GM20000 (cell line): ENCODE measurements at places on chromosomes 16 and 17.

DNA sequence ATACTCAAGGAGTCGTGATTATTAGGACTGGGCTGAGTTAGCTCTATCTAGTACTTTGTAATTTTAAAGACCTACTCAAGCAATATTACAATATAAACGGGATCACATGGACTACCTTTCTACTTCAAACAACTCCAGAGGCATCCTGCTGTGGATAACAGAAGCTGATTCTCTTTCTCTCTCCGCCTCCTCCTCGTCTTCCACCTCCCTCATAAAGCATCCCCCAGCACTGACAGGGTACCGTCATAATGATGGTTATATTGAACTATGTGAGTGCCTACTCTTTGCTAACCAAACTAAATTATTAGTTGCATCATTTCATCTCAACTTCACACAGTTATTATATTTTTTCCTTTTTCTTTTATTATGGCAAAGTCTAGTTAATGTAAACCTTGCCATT is 165.4 kb upstream of the FOXF1 start:
- no peak for DNase-seq

DNA sequence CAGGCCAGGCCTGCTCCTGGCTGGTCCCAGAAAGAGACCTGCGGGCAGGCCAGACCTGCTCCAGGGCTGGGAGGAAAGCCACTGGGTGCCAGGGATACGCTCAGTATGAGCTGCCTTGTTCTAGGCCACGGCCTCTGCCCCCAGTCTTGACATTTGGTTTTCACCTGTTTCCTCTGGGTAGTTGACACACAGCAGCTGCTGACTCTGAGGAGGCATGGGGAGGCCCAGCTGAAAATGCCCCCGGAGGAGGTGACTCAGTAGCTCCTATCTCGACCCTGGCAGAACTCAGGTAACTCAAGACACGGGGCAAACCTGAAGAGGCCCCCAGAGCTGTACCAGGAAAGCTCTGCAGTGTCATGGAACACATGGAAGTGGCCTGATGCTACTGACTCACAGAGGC is 13.9 kb upstream of the ADGRG1 start:
- DNase-seq, result no peak

GRCh38 chr16:50722405-50722737 is 19.5 kb upstream of the CYLD start:
- no peak for DNase-seq

GRCh38 chr16:68961778-68962402 is 118.6 kb downstream of the TANGO6 start:
- no peak for DNase-seq

- no peak for DNase-seq
Measured at GRCh38 chr17:69320210-69320907, 6.6 kb downstream of the ABCA5 start.

- no peak for DNase-seq
Measured at GRCh38 chr17:50540560-50541401, 6.2 kb upstream of the SPATA20 start.

GRCh38 chr16:81627729-81628244 is 151.3 kb upstream of the PLCG2 start:
- DNase-seq, result no peak

- DNase-seq, result no peak
Measured at GRCh38 chr17:44672479-44673093, 16.3 kb downstream of the MEIOC start.

DNA sequence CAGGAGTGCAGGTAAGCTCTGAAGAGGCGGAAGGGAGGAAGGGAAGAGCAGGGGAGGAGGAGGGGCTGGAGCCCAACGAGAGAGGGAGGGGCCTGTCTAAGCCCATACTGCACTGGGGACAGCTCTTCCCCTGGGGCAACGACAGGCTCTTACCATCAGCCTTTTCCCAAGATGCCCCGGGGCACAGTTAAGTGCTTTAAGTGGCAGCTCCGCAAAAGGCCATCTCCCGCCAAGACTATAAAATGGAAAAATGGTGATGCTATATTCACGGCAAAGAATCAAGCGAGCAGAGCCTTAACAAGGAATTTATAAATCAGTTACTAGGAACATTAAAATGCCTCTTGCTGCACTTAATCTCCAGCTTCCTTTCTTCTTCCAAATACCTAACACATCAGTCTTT is 110.2 kb upstream of the NLRP1 start:
- no peak for DNase-seq

GRCh38 chr16:14613991-14614390 is 16.1 kb downstream of the PARN start:
- DNase-seq, result no peak

GRCh38 chr16:2981177-2981898 is 1.1 kb upstream of the PKMYT1 start:
- DNase-seq, result no peak

DNA sequence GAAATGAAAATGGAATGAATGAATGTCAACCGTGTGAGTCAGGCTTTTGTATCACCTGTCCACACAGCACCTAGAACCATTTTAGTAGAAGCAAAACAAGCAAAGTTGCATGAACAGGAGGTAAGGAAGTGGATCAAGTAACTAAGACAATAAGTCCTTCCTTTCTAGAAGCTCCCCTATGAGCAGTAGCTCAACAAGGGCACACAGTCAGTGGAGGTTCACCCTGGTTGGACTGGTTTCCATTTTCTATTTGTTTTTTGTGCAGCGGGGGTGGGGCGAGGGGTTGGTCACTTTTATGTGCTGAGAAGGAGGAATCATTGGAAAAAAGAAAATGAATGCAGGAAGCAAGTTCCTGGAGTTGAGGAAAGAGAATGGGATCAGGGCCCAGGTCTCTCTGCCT is 4.0 kb upstream of the HSBP1 start:
- no peak for DNase-seq

GRCh38 chr16:67942200-67942509 is 1.8 kb downstream of the LCAT start:
- DNase-seq, result peak; percentile 78

- no peak for DNase-seq
Measured at GRCh38 chr17:72053449-72053848, 67.4 kb upstream of the SOX9 start.

- DNase-seq, result no peak
Measured at GRCh38 chr17:82605939-82606600, 42.2 kb downstream of the WDR45B start.

GRCh38 chr17:27893841-27894503 is 807 bp upstream of the LYRM9 start:
- no peak for DNase-seq
